ENCODE measurements at places on chromosomes 13 and 19.

- no peak for DNase-seq
These were observed 8.7 kb upstream of the UBAC2 start for GRCh38 chr13:99191900-99192399.

DNA sequence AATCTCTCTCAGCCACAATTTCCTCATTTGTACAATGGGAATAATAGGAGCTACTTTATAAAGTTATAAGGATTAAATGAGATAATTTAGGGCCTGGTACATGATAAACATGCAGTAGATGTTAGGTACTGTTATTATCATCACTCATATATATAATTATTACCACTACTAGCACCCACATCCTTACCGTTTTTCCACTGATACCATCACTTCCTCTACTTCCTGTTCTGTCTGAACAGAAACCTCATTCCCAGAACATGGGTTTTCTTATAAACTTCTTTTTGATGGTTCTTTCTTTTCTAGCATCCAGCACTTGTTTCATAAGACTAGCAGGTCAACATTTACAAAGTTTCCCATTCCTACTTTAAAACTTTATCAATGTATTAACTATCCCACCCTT is 6.3 kb downstream of the CDADC1 start:
- DNase-seq = no peak

- DNase-seq = no peak
These were observed 3.6 kb upstream of the CACNG8 start for GRCh38 chr19:53958823-53959757.

- DNase-seq = no peak
These were observed 22.3 kb downstream of the NLRP11 start for GRCh38 chr19:55809381-55810058.

- DNase-seq = no peak
These were observed 13.0 kb downstream of the NTN5 start for GRCh38 chr19:48659768-48660167.
